ENCODE measurements at places on chromosomes 5 and 9.

DNA sequence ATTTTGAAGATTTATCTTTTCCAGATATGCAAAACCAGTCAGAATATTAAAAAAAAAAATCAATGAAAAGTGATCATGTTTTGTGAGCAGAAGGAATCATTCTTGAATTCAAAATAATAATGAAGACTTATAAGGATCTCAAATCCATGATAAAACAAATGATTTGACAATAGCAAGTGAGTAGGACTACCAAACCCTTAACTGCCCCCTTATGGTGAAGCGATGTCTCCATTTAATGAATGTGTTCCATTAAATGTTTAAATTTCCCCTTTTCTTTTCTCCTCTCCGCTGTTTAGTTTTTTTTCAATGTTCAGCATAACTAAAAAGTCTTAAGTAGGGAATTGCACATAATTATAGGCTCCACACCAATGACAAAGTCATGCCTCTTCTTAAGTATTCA is 12.2 kb upstream of the MARCHF3 start:
- no peak for DNase-seq

- DNase-seq: no peak
These were observed 337.8 kb upstream of the PAPPA start for GRCh38 chr9:115815786-115816185.

DNA sequence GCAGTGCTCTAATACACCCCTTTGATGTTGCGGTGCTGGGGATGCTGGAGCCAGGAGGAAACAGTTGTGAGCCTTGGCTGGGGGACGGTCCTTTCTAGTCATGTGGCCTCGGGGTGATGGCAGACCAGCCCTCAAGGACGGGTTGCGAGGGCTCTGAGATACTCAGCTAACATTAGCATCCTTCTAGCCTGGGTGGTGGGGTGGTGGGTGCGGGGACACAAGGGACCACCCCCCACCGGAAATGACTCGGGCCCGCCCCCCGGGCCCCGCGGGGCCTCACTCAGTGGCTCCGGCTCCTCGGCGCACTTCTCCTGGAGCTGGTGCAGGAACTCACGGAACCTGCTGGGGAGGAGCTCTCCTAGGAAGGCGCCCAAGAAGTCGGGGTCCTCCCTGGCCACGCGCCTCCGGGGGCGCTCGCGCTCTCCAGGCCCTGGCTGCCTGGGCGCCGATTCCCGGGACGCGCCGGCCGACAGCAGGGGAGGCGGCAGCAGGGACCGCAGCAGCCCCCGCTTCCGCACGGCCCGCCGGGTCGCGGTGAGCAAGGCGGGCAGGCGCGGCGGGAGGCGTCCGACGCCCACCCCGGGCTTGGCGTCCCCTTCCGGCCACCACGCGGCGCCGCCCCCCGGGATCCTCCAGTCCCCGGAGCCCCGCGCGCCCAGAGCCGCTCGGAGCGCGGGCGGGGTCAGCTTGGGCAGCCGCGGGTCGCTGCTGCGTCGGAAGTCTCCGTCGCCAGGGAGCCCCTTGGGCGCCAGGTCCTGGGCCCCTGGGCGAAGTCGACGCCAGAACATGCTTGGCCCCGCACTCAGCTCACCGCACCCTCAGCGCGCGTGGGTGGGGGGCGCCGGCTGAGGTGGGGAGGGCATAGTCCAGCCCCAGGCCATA is 873 bp downstream of the C9orf50 start:
- DNase-seq: no peak

DNA sequence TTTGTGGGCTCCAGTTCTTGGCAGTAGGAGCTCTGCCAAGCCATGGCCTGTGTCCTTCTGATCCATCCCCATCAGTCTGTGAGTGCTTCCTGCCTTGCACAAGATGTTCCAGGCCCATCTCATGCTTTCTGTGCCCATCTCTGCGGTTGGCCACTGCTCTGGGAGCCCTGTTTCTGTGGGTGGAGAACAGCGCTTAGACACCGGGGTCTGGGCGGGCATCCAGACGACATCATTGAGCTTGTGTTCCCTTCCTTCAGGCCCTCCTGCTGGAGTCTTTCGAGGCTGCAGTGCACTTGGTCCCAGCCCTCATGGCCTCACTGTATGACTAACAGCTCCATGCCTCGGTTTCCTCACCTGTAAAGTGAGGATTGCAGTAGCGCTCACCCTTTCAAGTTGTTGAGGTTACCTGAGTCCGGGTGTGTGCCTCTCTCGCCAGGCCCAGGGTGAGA is 14.9 kb upstream of the CARD19 start:
- no peak for DNase-seq

GRCh38 chr5:101643794-101644193 is 652.3 kb downstream of the SLCO4C1 start:
- no peak for DNase-seq

- no peak for DNase-seq
These were observed 117.6 kb downstream of the PCSK1 start for GRCh38 chr5:96315431-96315830.

DNA sequence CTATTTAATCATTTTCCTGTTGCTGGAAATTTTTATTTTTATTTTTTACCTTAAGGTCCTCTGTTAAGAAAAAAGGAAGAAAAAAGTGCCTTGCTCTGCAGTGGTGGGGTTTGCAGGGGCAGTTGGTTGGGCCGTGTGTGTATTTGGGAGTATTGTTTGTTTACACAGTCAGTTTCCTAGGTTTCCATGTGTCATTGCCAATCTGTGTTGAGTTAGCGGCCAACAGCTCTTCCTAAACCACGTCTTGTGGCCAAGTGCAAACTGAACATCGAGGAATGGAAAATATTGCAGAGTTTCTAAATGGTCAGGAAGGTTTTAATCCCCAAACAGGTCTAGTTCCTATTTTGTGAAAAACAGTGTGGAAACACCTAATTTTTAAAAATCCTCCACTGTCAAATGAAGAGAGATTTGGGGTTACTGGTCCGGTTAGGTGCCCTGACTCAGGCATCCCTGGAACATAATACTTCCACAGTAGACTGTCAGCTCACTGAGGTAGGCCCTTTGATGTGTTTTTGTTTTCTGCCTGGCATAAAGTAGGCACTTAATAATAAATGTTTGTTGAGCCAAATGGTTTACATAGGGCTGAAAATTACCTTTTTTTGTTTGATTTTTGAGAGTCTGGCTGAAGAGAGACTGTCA is 37.0 kb downstream of the MAMDC2 start:
- DNase-seq: peak; percentile 54

DNA sequence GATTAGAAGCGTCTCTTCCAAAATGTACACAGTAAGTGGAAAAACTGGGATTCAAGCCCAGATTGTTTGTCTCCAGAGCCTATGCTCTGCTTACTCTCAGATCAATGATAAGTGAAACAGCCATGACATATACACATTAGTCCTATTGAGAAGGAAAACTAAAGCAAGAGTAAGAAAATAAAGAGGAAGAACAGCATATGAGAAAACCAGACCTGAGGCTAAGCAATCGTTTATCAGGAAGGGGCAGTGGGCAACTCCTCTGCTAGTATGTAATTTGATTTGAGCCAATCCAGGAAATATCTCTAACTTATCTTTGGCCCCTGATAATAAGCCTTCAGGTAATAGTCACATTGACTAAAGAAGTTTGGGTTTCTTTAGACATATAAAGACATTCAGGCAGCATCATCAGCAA is 789.9 kb upstream of the C9orf72 start:
- no peak for DNase-seq

DNA sequence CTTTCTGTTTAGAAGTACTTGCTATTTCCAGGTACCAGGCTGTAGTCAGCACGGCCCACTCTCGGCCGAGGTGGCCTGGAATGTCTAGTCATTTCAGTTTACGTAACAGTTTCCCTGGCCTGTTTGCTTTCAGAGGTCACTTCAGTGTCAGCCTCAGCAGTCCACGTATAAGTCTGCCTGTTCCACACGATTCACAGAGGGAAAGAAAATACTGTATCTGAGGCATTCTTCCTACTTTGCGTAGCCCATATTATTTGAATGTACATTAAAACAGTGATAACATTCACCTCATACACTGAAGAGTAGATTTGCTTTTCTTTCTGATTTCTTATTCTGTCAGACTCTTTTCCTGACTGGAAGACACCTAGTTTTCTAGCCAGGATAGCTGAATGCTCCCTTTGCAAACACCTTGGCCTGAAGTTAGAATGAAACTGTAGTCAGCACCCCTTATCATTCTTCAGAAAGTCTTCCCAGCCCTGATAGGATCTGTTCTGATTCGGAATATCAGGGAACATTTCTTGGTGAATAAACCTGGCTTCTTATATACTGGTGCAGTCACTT is 140.9 kb downstream of the AOPEP start:
- DNase-seq: peak; percentile 62

GRCh38 chr9:76591256-76591950 is 132.4 kb downstream of the GCNT1 start:
- DNase-seq: no peak

DNA sequence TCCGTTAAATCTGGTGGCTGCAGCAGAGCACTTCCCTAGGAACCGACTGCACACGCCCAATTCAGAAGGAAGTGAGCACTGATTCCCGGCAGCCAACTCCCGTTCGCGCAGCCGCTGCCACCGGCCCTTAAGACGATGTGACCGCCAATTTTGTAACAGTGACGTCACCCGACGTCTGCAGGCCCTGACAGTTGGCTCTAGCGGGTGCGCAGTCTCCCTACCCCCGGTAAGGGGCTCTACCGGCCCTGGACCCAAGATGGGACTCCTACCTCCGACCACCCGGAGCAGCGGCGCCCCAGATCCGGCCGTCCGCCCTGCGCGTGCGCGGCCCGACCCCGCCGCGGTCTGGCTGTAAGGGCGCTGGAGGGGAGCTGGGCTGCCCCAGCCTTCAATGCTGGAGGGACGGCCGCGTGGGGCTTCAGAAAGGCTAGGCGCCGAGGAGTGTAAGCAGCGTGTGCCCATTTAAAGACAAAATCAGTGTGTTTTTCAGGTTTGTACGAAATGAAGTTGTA is 19.1 kb downstream of the DNAJA1 start:
- peak; percentile 92 for DNase-seq

DNA sequence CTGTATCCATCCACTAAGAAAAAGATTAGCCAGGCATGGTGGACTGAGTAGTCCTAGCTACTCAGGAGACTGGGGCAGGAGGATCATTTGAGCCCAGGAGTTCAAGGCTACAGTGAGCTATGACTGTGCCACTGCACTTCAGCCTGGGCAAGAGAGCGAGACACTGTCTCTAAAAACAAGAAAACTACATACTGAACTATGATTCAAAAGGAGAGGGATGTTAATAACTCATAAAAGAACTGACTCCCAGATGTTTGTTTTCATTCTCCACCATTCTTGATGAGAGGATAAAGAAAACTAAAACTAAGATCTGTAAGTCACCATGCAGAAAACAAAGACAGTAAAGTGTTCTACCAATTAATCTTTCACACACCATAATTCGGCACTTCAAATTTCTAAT is 53.5 kb downstream of the AUH start:
- no peak for DNase-seq

DNA sequence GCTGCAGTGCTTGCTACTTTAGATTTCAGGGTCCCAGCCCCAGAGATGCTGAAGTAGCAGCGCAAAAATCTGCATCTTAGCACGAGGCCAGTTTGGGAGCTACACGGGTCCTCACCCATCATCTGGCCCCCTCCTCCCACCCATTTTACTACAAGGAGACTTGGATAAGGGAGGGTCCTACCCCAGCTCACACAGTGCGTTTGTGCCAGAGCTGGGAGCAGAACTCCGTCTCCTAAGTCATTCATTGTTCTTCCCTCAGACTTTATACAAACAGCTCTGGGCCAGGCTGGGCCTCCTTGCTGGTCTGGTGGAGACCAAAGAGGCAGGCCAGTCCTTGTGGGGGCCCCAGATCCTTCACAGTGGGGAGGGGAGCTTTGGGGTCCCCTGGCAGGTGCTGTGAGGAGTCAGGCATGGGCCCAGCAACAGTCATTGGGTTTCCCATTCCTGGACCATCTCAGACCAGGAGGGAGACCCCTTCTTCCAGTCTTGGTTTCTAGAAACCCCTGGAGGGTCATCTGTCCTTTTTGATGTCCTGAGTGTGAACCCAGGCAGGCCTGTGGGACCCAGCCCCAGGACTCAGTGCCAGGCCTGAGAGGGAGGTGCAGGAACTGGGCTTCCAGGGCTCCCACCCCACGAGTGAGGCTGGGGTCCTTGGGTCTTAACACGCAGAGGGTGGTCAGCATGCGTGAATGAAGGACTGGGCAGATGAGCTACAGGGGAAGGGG is 2.3 kb upstream of the IL17B start:
- no peak for DNase-seq

DNA sequence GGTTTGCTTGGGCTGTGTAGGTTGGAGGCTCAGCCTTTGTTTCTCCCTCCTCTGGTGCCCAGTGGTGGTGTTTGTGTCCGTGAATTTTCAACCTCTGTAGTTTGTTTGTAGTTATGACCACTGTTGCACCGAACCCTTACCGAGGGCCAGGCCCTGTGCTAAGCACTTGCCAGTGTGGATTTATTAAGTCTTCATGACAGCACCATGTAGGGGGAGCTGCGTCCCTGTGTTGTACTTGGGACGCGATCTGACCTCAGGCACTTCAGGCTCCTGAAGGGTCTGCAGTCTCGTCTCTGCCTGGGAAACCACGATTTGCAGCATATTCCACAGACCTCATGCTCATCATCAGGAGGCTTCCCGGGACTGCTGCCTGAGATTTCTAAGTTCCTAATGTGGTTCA is 12.8 kb downstream of the TENT4A start:
- DNase-seq: no peak

DNA sequence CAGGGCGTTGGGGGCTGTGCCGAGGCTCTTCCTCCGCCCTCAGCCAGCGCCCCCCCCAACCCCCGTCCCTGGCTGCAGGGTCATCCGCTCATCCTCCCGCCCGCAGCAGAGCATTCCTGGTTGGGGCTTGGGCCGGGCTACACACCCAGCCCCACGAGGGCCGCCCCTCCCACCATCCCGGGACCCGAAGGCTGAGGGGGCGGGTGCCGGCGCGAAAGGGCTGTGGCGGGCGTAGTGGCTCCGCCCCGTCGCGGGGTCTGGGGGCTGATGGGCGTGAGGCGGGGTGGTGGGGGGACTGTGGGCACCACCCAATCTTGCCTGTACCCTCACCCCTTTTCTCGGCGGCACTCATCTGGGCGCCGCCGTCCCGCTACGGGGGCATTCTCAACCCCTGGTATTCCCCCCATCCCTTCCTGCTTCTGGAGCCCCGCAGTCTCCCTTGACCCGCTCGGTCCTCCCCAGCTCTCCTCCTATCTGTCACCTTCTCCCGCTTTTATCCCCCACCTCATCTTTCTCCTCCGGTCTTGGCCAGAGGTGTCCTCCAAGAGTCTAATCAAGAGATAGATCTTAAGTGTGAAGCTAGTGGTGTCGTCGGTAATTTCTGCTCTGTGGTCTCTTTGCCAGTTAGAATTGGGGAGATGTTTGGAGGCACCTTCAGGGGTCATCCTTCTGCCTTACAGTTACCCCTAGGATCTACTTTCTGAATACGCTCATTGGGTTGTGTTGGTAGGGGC is 1.6 kb downstream of the FER start:
- peak; percentile 82 for DNase-seq

- no peak for DNase-seq
These were observed 3.4 kb downstream of the AJM1 start for GRCh38 chr9:136845465-136846260.

DNA sequence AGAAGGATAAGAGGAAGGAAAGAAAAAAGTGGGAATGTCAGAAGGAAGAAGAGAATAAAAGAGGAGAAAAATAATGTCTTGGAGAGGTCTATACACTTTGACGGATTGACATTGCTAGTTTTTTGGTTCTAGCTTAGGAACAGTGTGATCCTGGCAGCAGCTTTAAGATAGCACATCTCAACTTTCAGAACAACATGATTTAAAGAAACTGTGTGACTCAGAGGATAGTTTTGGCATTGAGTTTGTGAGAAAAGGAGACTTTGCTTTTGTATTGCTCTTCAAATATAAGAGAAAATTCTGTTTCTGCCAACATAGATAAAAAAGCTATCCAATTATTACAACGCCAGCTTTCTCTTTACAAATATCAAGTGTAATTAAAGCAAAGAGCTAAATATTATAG is 260.7 kb upstream of the ARRDC3 start:
- peak; percentile 14 for DNase-seq

Measured in fibroblast of skin of back (primary cell).